Right cardiac atrium (tissue), 5 donors: ENCODE measurements at places on chromosomes 16 and 17. TPM values are rescaled to one million over a fixed set of nuclear protein-coding genes. Genes with fewer than 3 reads are reported as not detected.

GRCh38 chr16:55000595-55000994, 69.9 kb downstream of the IRX5 start:
- DNase-seq = no peak

GRCh38 chr16:51487880-51488279, 336.8 kb upstream of the SALL1 start:
- DNase-seq = no peak

DNA sequence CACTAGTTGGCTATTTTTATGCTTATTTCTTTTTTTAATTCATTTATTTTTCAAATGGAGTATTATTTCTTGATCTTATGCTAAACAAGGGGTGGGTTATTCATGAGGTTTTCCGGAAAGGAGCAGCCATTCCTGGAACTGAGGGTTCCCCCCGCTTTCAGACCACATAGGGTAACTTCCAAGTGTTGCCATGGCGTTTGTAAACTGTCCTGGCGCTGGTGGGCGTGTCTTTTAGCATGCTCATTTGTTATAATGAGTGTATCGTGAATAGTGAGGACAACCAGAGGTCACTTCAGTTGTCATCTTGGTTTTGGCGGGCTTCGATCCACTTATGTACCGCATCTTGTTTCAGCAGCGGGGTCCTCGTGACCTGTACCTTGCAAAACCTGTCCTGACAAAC, 29.6 kb upstream of the ASGR2 start:
- DNase-seq = no peak

DNA sequence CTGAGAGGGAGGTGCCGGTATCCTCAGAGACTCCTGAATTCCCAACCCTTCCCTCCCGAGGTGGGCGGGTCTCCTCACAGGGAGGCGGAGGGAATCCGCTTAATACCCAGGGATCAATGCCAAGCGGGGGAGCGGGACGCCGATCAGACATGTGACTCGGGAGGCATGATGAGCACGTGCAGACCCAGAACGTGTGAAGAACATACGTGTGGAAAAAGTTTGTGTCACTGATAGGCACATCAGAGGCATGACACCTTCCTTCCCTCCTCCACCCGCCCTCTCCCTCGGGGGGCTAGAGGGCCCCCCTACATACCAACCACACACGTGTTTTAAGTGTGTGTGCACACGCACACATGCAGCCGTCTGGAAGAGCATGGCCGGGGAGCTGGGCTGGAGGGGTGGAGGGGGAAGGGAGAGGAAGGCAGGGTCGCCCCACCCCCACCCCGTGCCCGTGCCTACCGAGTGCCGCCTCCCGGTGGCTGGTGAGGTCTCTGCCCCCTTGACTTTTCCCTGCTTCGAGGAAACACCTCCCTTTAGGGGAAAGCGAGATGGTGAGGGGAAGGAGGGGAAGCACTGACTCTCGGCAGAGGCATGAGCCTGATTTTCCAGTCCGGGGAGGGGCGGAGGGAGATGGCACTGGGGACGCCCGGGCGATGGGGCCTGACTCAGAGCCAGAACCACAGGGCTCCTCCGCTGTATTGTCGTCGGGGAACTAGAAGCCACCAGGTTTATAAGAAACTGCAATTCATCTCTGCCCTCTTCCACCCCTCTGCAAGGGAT, 12.1 kb upstream of the TBX21 start:
- DNase-seq = no peak

- DNase-seq = no peak
These were observed 72.7 kb downstream of the GAS7 start for GRCh38 chr17:10125531-10126275.

DNA sequence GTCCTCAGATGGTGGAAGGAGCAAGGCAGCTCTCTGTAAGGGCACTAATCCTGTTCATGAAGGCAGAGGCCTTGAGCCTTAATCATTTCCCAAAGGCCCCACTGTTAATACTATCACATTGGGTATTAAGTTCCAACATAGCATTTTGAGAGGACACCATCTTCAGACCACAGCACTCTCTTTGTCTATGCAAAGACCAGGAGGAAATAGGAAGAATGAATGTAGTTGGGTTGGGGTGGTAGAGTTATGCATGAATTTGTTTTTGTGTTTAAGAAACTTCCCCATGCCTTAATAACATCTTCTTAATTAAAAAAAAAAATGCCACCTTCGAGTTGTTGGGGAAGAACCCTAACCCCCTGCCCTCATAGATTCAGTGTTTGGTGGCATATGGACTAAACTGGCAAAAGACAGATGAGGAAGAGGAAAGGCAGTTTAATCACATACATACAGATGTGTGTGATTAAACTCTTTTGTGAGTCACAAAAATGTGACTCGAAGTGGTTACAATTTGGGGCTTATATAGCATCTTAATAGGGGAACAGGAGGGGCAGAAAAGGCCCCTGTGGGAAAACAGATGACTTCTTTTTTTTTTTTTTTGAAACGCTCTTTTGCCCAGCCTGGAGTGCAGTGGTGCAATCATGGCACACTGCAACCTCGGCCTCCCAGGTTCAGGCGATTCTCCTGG, 35.0 kb upstream of the SLC5A10 start:
- no peak for DNase-seq

GRCh38 chr16:65101009-65101408, 20.9 kb downstream of the CDH11 start:
- no peak for DNase-seq

DNA sequence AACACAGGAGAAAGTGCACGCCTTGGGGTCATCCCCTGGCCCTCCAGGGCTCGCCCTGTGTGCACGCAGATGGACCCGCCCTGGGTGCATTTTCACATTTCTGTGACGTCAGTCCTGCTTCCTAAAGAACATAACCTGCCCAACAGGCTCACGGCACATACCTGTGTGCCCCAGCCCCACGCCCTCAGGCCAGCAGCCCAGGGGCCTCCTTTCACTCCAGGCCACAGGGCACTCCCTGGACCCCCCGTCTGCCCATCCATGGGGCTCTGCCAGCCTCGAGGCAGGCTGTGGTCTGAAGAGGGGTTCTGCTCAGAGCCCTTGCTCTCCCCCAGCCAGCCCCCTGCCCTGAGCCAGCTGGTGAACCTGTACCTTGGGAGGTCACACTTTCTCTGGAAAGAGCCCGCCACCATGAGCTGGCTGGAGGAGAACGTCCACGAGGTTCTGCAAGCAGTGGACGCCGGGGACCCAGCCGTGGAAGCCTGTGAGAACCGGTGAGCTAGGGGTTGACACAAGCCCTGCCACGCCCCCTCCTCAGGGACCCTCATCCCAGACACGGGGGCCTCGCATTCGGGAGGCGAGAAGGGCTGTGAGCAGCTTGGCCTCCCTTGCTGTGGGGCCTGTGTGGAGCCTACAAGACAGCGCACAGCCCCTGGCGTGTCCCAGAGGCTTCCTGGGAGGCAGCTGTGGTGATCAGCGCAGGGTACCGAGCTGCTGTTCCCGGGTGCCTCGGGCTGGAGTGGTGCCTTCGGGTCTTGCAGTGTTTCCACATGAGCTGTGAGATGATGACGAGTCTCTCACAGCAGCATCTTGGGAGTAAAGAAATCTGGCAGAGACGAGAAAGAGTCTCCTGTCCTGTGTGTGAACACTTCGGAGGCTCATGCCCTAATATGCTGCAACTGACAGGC, 13.8 kb upstream of the MC1R start:
- DNase-seq = peak; percentile 58

DNA sequence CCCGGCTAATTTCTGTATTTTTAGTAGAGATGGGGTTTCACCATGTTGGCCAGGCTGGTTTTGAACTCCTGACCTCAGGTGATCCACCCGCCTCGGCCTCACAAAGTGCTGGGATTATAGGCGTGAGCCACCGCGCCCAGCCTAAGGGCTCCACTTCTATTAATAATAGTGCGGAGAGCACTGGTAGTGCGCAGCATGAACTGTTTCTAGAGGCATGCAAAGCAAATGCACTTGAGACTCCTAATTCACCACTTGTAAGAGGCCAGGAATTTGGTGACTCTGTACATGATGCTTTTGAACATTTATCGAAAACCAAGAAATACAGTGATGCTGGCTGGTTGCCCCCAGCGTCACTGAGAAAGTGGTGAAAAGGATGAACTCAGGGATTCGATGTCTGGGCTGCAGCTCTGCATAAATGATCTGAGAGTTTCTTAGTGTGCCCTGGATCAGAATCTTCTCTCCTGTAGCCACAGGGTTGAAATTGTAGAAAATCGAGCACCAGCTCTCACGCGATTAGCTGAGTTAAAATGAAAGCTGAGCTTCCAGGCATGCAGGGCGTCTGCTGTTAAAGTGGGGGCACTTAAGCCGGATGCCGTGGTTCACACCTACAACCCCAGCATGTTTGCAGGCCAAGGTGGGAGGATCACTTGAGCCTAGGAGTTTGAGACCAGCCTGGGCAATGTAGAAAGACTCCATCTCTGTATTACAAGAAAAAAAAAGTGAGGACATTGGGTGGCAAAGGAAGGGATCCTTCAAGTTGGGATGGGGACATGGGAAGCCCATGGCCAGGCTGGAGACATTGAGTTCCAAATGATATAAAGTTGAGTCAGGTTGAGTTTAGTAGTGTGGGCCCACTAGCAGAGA, 4.8 kb downstream of the RNF213 start:
- no peak for DNase-seq

- DNase-seq = no peak
These were observed 359.3 kb downstream of the HS3ST4 start for GRCh38 chr16:26051063-26051462.

DNA sequence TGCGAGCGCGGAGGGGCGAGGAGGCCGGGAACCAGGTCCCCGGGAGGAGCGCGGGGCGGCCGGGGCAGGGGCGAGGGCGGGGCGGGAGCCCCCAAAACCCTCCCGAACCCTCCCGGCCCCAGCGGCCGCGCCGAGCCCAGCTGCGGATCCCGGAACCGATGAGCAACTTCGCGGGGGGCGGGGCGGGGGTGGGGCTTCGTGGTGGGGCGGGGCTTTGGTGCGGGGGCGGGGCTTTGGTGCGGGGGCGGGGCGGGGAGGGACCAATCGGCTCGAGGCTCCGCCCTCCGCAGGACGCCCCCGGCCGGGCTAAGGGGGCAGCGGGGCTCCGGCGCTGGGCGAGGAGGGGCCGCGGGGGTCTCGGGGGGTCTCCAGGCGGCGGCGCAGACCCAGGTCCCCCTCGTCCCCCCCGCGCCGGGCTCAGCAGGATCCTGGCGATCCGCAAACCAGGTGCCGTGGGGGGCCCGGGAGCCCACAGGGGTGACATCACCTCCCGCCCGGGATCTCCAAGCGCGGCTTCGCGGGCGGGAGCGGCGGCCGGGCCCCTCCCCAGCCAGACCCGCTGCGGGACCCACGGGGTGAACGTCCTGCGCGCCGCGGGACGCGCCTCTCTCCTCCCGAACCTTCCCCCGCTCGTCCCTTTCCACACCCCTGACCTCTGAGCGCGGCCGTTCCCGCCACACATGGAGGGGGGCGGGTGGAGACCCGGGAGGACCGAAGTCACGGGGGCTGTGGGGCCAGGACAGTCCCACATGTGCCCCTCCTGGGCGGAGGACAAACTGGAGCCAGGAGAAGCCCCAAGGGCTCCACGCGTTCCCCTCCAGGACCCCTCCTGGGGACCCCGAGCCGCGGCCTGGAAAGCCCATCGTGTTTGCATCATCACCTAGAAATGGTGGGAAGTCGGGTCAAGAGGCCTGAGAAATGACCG, at the start of gene ABR:
Gene ABR, minus strand, starts transcription at position 164 of the 925 bp plus-strand sequence. CDS start 254 bp downstream, outside the sequence.
- peak; percentile 86 for DNase-seq

DNA sequence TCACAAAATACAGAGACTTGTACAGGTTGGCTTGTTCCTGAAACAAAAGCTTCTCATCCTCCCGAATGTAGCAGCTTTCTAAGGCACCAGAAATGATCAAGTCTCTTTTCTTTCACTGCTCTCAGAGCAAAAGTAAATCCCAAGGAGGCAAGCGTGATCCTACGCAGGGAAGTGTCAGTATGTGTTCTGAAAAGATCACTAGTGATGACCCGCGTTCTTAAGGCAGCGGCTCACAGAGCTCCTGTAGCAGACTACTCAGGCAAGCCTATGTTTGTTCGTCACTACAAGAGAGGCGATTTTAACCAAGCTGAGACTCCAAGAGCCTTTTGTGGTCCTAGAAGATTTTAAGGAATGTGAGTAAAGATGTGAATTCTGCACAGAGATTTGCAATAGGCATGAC, 34.5 kb downstream of the WIPI1 start:
- DNase-seq = no peak

GRCh38 chr17:42698736-42699414, 16.5 kb downstream of the CNTNAP1 start:
- peak; percentile 71 for DNase-seq

GRCh38 chr17:14545156-14545906, 244.4 kb downstream of the HS3ST3B1 start:
- no peak for DNase-seq

GRCh38 chr16:83923581-83924365, 24.9 kb downstream of the MLYCD start:
- peak; percentile 46 for DNase-seq

DNA sequence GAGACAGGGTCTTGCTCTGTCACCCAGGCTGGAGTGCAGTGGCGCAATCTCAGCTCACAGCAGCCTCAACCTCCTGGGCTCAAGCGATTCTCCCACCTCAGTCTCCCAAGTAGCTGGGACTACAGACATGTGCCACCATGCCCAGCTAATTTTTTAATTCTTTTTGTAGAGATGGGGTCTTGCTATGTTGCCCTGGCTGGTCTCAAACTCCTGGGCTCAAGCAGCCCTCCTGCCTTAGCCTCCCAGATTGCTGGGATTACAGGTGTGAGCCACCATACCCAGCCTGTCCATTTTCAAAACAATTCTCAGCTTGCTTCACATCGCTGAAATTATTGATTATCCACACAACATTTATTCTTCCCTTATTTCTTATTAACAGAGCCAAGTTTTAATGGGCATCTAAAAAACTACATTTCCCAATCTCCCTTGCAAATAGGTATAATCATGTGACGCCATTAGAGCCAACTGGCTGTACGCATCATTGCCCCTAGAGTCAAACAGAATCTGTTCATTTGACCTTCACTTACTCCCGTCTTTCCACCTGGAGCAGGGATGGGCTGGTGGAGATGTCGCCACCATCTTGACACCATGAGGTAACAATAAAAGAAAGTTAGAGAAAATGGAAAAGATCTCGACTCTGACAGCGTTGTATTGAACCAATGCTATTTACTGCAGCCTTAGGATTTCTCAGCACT, 148.0 kb upstream of the FOXF1 start:
- DNase-seq = no peak

DNA sequence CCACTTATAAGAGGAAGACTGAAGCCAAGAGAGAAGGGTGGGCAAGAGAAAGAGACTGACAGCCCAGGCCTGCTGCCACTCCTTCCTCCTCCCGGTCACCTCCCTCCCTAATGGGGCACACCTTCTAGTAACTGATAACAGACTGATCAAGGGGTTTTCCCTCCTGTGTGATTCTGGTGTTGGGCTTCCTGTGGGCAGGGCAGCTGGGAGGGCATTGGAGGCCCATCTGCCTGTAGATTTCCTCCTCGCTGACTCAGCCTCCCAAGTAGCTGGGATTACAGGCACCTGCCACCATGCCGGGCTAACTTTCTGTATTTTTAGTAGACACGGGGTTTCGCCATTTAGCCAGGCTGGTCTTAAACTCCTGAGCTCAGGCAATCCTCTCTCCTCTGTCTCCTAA, 16.2 kb downstream of the CA4 start:
- DNase-seq = no peak

The PDE6G gene
- total RNA-seq = 0.41 TPM

The SLC16A13 gene
- 1.0 TPM for total RNA-seq

The TBX6 gene
- 1.2 TPM for total RNA-seq

The KREMEN2 gene
- not detected for total RNA-seq

The PRR29 gene
- total RNA-seq = 0.11 TPM
